ENCODE measurements at places on chromosomes 3 and 15. TPM values are rescaled to one million over a fixed set of nuclear protein-coding genes. Genes with fewer than 3 reads are reported as not detected.

DNA sequence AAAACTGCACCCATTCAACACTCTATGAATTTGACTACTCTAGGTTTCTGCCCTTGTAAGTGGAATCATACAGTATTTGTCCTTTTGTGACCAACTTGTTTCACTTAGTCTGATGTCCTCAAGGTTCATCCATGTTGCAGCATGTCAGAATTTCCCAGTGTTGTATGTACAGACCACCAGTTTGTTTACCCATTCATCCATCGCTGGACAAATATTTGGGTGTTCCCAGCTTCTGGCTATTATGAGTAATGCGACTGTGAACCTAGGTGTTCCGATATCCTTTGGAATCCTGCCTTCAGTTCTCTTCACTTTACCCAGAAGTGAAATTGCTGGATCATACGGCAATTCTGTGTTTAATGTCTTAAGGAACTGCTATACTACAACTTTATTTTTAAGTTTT is 12.6 kb downstream of the RPL32 start:
- no peak overlapping the region for H3K27ac ChIP-seq
- no peak overlapping the region for H3K4me3 ChIP-seq
- H3K36me3 ChIP-seq = peaks cover 13% of the 10 kb centered on the region
- H3K4me1 ChIP-seq = no peaks in the 10 kb centered on the region

The OR4M2 gene
- total RNA-seq = not detected

DNA sequence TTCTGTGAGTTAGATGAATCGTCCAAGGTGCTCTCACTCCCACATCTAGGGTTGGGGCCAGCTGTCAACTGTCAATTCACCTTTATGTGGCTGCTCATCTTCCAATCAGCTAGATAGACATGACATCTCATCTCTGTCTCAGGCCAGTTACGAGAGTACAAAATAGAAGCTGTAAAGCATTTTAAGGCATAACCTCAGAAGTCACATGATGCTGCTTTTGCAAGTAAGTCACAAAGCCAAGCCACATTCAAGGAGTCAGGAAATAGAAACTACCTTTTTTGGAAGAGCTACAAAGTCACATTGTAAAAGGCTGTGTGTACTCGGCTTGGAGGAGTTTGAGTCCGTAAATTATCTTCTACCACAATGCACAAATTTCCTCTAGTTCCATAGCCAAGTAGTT is 5.1 kb upstream of the CCR1 start:
- H3K36me3 ChIP-seq = no peaks in the 10 kb centered on the region
- H3K27ac ChIP-seq = peak overlapping the region; percentile 16
- H3K4me3 ChIP-seq = no peak overlapping the region

GRCh38 chr15:81752546-81752942 is 293.3 kb downstream of the MEX3B start:
- peaks cover 3% of the 10 kb centered on the region for H3K4me1 ChIP-seq
- no peaks in the 10 kb centered on the region for H3K36me3 ChIP-seq
- no peaks in the 10 kb centered on the region for H3K27me3 ChIP-seq
- DNase-seq = peak; percentile 21
- no peak overlapping the region for H3K4me3 ChIP-seq

GRCh38 chr15:38699633-38700230 is 135.1 kb upstream of the RASGRP1 start:
- no peak overlapping the region for H3K27ac ChIP-seq
- DNase-seq = peak; percentile 76
- H3K27me3 ChIP-seq = no peaks in the 10 kb centered on the region
- no peaks in the 10 kb centered on the region for H3K36me3 ChIP-seq
- peaks cover 8% of the 10 kb centered on the region for H3K4me1 ChIP-seq
- no peak overlapping the region for H3K4me3 ChIP-seq

- no peak for DNase-seq
- no peaks in the 10 kb centered on the region for H3K4me1 ChIP-seq
- H3K27me3 ChIP-seq = peaks cover 19% of the 10 kb centered on the region
- no peaks in the 10 kb centered on the region for H3K36me3 ChIP-seq
- H3K4me3 ChIP-seq = no peak overlapping the region
Observed at GRCh38 chr3:46890132-46890531, 12.6 kb downstream of the PTH1R start.

DNA sequence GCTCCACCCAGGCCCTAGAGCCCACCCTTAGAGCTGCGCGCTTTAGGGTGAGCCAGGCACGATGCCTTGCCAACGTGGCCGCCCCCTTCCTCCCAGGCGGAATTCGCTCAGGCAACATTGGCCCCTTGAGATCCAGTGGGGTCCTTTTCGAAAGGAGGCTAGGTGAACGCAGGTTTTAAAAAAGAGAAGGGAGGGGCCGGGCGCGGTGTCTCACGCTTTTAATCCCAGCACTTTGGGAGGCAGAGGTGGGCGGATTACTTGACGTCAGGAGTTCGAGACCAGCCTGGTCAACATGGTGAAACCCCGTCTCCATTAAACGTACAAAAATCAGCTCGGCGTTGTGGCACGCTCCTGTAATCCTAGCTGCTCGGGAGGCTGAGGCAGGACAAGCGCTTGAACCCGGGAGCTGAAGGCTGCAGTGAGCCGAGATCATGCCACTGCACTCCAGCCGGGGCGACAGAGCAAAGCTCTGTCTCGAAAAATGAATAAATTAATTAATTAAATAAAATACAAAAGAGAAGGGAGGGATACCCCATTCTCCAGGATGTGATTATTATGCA is 984 bp upstream of the RPP25 start:
- H3K27me3 ChIP-seq = peaks cover 24% of the 10 kb centered on the region
- no peaks in the 10 kb centered on the region for H3K36me3 ChIP-seq
- H3K27ac ChIP-seq = peak overlapping the region; percentile 92
- H3K4me3 ChIP-seq = peak overlapping the region; percentile 62
- peak; percentile 67 for DNase-seq

- no peaks in the 10 kb centered on the region for H3K4me1 ChIP-seq
- no peaks in the 10 kb centered on the region for H3K27me3 ChIP-seq
- DNase-seq = no peak
- H3K36me3 ChIP-seq = no peaks in the 10 kb centered on the region
Observed at GRCh38 chr3:65793495-65794200, 245.1 kb downstream of the MAGI1 start.

GRCh38 chr3:131221731-131222130 is 159.8 kb upstream of the NUDT16 start:
- no peaks in the 10 kb centered on the region for H3K36me3 ChIP-seq
- no peak for DNase-seq
- no peak overlapping the region for H3K27ac ChIP-seq
- H3K27me3 ChIP-seq = no peaks in the 10 kb centered on the region

GRCh38 chr3:53242642-53243041 is 13.2 kb downstream of the TKT start:
- DNase-seq = no peak
- H3K36me3 ChIP-seq = no peaks in the 10 kb centered on the region
- no peaks in the 10 kb centered on the region for H3K27me3 ChIP-seq
- H3K27ac ChIP-seq = no peak overlapping the region
- H3K4me3 ChIP-seq = no peak overlapping the region
- peaks cover 33% of the 10 kb centered on the region for H3K4me1 ChIP-seq

GRCh38 chr3:100956276-100956675 is 36.9 kb downstream of the ABI3BP start:
- no peak overlapping the region for H3K27ac ChIP-seq

The GOLGA6B gene
- total RNA-seq = not detected

The DUOXA2 gene
- not detected for total RNA-seq

DNA sequence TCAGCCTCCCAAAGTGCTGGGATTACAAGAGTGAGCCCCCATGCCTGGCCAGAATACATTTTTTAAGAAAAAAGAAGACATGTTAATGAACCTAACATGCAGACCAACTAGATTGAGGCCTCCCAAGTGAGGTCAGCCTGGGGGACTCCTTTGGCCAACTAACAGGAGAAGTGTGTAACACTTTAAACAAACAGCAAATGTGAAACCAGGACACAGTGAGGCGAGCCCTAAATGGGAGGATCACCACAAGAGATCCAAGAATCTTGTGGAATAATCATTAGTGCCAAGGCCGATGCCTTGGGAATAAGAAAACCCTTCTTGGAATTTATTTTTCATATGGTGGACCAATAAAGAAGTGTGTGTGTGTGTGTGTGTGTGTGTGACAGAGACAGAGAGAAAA is 73.9 kb downstream of the ATP10A start:
- no peak overlapping the region for H3K4me3 ChIP-seq
- no peak for DNase-seq
- H3K27ac ChIP-seq = peak overlapping the region; percentile 81
- H3K4me1 ChIP-seq = peaks cover 16% of the 10 kb centered on the region

The DALRD3 gene
- 136 TPM for total RNA-seq

GRCh38 chr3:90080988-90081387 is 973.6 kb downstream of the EPHA3 start:
- no peak overlapping the region for H3K4me3 ChIP-seq
- no peak overlapping the region for H3K27ac ChIP-seq
- no peaks in the 10 kb centered on the region for H3K36me3 ChIP-seq
- DNase-seq = no peak
- no peaks in the 10 kb centered on the region for H3K27me3 ChIP-seq

GRCh38 chr3:120173056-120173675 is 78.9 kb upstream of the GSK3B start:
- no peak overlapping the region for H3K4me3 ChIP-seq
- no peaks in the 10 kb centered on the region for H3K36me3 ChIP-seq
- H3K27ac ChIP-seq = no peak overlapping the region
- H3K27me3 ChIP-seq = no peaks in the 10 kb centered on the region
- H3K4me1 ChIP-seq = no peaks in the 10 kb centered on the region
- DNase-seq = no peak

DNA sequence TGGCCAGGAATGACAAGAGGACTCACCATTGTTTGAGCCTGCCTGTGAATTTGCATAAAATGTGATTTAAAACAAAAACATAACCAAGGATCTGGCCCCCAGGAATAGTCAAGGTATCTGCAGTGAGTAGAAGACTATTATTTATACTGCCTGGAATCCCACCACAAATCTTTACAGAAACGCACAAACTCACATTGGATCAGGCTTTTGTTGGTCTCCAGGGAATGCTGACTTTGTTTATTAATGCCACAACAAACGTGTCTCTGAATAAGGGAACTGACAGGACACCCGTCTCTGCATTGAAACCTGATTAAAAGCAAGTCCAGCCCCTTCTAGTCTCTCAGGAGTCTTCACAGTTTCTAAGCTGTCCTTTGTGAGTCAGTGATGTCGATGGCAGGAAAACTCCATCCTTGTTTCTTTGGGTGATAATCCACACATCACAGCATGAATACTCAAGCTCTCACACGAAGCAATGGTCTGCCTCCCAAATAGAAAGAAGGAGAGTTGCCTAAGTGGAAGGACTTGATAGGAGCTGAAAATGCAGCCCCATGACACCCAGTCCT is 37.7 kb downstream of the CLDN18 start:
- no peaks in the 10 kb centered on the region for H3K27me3 ChIP-seq
- H3K4me1 ChIP-seq = no peaks in the 10 kb centered on the region
- no peak overlapping the region for H3K4me3 ChIP-seq
- no peaks in the 10 kb centered on the region for H3K36me3 ChIP-seq

DNA sequence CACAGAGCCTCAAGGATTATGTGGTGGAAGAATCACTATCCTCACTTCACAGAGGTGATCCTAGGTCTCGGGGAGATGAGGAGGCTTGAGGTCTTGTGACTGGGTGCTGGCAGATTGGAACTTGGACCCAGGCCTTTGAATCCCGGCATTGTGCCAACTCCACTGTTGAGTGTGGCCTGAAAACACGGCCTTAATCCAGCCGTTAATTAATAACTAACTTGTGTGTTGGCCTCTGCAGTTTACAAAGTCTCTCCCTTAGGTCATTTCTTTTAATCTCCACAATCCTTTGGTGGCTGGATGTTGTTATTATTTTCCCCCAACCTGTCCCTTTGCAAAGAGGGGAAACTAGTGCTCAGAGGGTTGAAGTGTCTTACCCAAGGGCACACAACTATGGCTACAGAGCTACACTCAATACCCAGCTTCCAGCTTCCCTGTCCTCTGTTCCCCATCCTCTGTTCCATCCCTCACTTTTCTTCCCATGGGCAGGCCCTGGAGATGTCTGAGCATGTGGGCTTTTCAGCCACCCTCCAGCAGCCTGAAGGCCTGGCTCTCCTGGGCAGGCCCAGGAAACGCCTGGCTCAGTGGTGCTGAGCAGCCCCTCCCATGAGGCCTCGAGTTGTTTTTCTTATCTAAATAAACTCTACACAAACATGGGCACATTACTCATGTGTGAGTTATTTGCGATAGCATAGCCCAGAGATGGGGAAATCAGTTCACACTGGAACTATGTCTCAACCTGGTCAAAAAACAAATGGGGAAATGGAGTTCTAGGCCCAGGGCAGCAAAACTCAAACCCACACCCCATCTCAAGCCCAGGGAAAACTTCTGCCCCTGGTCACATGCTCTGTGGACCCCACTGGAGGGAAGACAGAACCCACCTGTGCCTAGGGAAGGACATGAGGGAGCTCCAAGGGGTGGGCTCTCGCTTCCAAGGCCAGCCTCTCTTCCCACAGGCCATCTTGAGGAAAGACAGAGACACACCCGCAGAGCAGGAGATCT is 16.8 kb upstream of the SMAD3 start:
- H3K27ac ChIP-seq = peak overlapping the region; percentile 90
- H3K27me3 ChIP-seq = no peaks in the 10 kb centered on the region
- H3K4me3 ChIP-seq = no peak overlapping the region
- peak; percentile 86 for DNase-seq

DNA sequence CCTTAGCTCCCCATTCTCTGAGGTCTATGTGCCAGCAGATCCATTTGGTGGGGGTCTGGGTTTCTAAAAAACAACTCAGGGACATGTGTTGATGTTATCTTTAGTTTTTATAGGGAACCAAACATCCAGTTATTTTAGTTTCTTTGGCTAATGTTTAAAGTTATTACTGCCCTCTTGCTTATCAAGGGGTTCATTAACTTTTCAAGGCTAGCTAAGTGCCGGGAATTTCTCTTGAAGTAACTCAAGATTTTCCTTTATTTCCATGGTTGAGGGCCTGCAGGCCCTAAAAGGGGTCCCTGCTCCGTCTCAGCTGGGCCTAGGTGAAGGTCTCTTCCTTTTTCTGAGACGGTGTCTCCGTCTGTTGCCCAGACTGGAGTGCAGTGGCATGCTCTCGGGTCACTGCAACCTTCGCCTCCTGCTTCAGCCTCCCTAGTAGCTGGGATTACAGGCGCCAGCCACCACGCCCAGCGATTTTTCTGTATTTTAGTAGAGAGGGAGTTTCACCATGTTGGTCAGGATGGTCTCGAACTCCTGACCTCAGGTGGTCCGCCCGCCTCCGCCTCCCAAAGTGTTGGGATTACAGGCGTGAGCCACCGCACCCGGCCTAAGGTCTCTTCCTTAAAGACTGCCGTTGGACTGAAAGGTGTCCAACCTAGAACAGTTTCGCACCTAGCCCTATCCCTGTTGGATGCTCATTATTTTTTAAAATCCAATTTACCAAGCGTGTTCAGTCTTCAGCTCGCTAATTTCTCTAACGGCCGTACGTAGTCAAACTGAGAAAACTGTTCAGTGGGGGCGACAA is 1.3 kb upstream of the OXSR1 start:
- H3K4me1 ChIP-seq = peaks cover 17% of the 10 kb centered on the region
- DNase-seq = peak; percentile 36
- peak overlapping the region; percentile 57 for H3K4me3 ChIP-seq
- H3K27ac ChIP-seq = peak overlapping the region; percentile 93

The GTF2E1 gene
- total RNA-seq = 9.0 TPM

All from transverse colon (tissue), 4 donors.